ENCODE measurements at places on chromosomes 7 and 10.

- H3K36me3 ChIP-seq = no peaks in the 10 kb centered on the region
- H3K4me3 ChIP-seq = no peak overlapping the region
- DNase-seq = no peak
These were observed 61.3 kb downstream of the PDIA4 start for GRCh38 chr7:148967032-148967372.

GRCh38 chr10:108685863-108686531 is 1237.3 kb downstream of the XPNPEP1 start:
- H3K36me3 ChIP-seq = no peaks in the 10 kb centered on the region
- H3K27me3 ChIP-seq = no peaks in the 10 kb centered on the region
- DNase-seq = peak; percentile 45
- no peaks in the 10 kb centered on the region for H3K4me1 ChIP-seq
- H3K27ac ChIP-seq = no peak overlapping the region

DNA sequence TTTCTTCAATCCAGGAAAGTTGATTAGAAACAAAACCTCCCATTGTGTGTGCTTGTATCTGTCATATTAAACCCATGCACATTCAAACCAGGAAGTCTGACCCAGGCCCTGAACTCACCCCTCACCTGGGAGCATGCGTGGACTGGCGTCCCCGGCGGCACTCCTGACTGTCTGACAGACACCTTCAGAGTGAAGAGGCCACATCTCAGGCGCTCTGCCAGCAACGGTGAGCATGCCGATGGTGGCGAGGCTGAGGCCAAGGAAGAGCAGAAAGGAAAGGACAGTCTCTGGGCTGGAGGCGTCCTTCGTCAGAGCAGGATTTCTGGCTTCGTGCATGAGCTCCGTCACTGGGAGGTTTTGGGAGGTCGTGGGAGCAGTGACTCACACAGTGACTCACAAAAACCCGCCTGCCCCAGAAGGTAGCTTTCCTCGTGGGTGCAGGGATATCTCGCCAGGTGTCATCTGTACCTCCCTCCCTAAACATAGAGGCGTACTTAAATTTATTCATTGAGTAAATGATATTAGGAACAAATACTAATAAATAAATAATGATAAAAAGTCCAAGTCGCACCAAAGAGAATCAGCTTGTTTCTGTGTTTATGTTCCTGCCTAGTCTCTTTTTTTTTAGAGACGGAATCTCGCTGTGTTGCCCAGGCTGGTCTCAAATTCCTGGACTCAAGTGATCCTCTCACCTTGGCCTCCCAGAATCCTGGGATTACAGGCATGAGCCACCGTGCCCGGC is 13.5 kb downstream of the IQCE start:
- no peaks in the 10 kb centered on the region for H3K27me3 ChIP-seq
- H3K4me1 ChIP-seq = no peaks in the 10 kb centered on the region
- no peak overlapping the region for H3K4me3 ChIP-seq
- peak; percentile 44 for DNase-seq
- H3K36me3 ChIP-seq = no peaks in the 10 kb centered on the region
- no peak overlapping the region for H3K27ac ChIP-seq

DNA sequence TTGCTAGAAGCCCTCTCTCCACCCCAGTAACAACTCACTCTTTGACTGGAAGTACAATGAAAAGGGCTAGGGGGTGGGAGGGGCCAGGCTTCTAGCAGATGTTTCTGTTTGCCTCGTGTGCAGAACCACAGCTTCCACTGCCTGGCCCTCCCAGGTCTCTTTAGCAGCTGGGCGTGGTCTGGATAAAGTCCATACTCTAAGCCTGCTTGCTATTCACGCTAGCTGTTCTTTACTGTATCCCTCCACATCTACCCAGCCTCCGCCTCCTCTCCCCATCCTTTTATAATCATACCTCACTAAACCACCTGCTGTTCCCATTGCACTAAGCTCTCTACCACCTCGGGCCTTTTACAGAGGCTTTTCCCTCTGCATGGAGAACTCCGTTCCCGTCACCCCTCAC is 288.8 kb downstream of the CAMK1D start:
- H3K27me3 ChIP-seq = no peaks in the 10 kb centered on the region
- no peak overlapping the region for H3K27ac ChIP-seq
- peak; percentile 15 for DNase-seq
- H3K4me3 ChIP-seq = no peak overlapping the region
- peaks cover 2% of the 10 kb centered on the region for H3K4me1 ChIP-seq

- peaks cover 3% of the 10 kb centered on the region for H3K4me1 ChIP-seq
- H3K4me3 ChIP-seq = no peak overlapping the region
- no peaks in the 10 kb centered on the region for H3K36me3 ChIP-seq
- no peak for DNase-seq
- no peaks in the 10 kb centered on the region for H3K27me3 ChIP-seq
- H3K27ac ChIP-seq = no peak overlapping the region
These were observed 318.3 kb upstream of the ZMIZ1 start for GRCh38 chr10:78750418-78750817.

- peak; percentile 94 for DNase-seq
- no peaks in the 10 kb centered on the region for H3K36me3 ChIP-seq
- no peaks in the 10 kb centered on the region for H3K4me1 ChIP-seq
- no peaks in the 10 kb centered on the region for H3K27me3 ChIP-seq
- no peak overlapping the region for H3K4me3 ChIP-seq
- peak overlapping the region; percentile 1 for H3K27ac ChIP-seq
These were observed 149.5 kb upstream of the SVIL start for GRCh38 chr10:29784175-29784773.

GRCh38 chr7:5687936-5688630 is 93.4 kb downstream of the RNF216 start:
- no peak overlapping the region for H3K27ac ChIP-seq
- no peak overlapping the region for H3K4me3 ChIP-seq
- peaks cover 2% of the 10 kb centered on the region for H3K36me3 ChIP-seq

GRCh38 chr7:40536421-40536820 is 401.6 kb downstream of the SUGCT start:
- no peaks in the 10 kb centered on the region for H3K27me3 ChIP-seq
- DNase-seq = peak; percentile 29
- H3K4me1 ChIP-seq = no peaks in the 10 kb centered on the region
- no peak overlapping the region for H3K27ac ChIP-seq
- no peaks in the 10 kb centered on the region for H3K36me3 ChIP-seq
- H3K4me3 ChIP-seq = no peak overlapping the region

DNA sequence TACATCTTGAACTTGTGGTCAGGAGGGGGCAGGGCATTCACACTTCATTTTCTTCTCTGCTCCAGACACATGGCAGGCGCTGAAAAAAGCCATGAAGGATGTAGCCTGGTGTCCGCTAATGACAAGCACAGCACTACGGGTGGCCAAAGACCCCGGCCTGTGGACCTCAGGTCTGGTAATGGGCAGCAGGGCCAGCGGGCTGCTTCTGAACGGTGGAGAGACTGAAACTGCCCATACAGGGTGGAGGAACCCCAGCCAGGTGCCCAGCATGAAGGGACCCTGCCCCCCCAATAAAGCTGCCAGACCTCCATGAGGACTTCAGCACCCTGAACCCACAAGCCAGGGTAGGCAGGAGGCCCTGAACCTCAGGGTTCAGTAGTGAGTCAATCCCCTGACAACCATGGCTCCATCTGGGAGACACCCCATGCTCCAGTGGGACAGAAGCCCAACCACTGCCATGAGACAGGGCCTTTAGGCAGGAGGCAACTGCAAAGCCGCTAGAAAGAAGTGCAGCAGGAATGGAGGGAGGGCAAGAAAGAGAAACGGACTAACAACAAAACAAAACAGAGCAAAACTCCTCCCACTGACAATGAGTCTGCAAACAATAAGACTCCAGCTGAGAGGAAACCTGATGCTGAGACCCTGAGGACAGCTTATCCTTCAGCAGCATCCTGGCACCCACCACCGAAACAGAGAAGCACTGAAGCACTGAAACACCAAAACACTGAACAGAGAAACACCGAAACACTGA is 140.2 kb upstream of the PPP2R2D start:
- no peaks in the 10 kb centered on the region for H3K36me3 ChIP-seq
- no peaks in the 10 kb centered on the region for H3K27me3 ChIP-seq
- no peak overlapping the region for H3K4me3 ChIP-seq
- H3K4me1 ChIP-seq = peaks cover 9% of the 10 kb centered on the region

GRCh38 chr10:84432891-84433290 is 104.5 kb downstream of the CCSER2 start:
- H3K27me3 ChIP-seq = no peaks in the 10 kb centered on the region
- H3K4me1 ChIP-seq = no peaks in the 10 kb centered on the region
- no peak overlapping the region for H3K4me3 ChIP-seq

GRCh38 chr7:17946591-17946990 is 6.3 kb upstream of the SNX13 start:
- H3K27ac ChIP-seq = no peak overlapping the region
- H3K4me1 ChIP-seq = no peaks in the 10 kb centered on the region
- no peak overlapping the region for H3K4me3 ChIP-seq
- H3K27me3 ChIP-seq = no peaks in the 10 kb centered on the region
- H3K36me3 ChIP-seq = no peaks in the 10 kb centered on the region
- no peak for DNase-seq

DNA sequence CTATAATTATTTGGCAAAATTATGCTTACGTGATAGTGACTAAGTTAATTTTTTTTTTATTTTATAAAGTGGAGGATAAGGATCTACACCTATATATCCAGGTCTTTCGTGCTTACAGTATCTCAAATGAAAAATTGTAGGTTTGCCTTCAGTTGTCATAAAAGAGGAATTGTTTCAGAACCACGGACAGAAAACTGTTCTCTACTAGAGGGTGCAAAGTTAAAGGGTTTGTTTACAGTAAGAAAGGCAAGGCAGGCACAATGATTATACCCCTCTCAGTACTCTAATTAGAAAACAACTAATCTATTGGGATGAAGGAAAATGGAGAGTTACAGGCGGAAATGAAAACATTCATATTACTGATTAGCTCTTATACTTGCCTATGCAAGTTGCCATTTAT is 1.5 kb downstream of the PCLO start:
- no peaks in the 10 kb centered on the region for H3K27me3 ChIP-seq
- no peaks in the 10 kb centered on the region for H3K36me3 ChIP-seq
- H3K4me3 ChIP-seq = no peak overlapping the region
- peak; percentile 24 for DNase-seq

- H3K36me3 ChIP-seq = no peaks in the 10 kb centered on the region
- no peak for DNase-seq
- no peaks in the 10 kb centered on the region for H3K4me1 ChIP-seq
- H3K27me3 ChIP-seq = no peaks in the 10 kb centered on the region
- no peak overlapping the region for H3K4me3 ChIP-seq
These were observed 1200.3 kb upstream of the LRRN3 start for GRCh38 chr7:109890622-109891021.

DNA sequence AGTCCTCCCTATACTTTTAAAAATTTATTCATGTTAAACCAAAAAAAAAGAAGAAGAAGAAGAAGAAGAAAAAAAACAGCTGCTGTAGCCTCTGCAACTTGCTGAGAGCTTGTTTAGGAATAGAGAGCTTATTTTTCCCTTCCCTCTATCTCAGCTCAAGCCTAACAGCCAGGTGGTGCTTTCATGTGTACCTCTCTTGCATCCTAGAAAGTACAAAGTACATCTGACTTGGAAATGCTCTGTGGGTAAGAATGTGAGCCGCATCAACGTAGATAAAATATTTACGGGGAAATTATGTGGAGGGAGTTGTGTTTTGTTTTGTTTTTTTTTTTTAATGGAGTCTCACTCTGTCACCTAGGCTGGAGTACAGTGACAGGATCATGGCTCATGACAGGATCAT is 99.6 kb downstream of the PLXDC2 start:
- no peak overlapping the region for H3K4me3 ChIP-seq
- peaks cover 7% of the 10 kb centered on the region for H3K4me1 ChIP-seq
- H3K27me3 ChIP-seq = no peaks in the 10 kb centered on the region
- DNase-seq = no peak
- H3K36me3 ChIP-seq = no peaks in the 10 kb centered on the region

- peaks cover 12% of the 10 kb centered on the region for H3K4me1 ChIP-seq
- H3K27me3 ChIP-seq = no peaks in the 10 kb centered on the region
- H3K36me3 ChIP-seq = no peaks in the 10 kb centered on the region
- no peak overlapping the region for H3K4me3 ChIP-seq
- DNase-seq = no peak
- no peak overlapping the region for H3K27ac ChIP-seq
These were observed 14.0 kb upstream of the ADD3 start for GRCh38 chr10:109993551-109994330.

GRCh38 chr7:131532570-131533091 is 23.8 kb downstream of the PODXL start:
- H3K4me1 ChIP-seq = peaks cover 12% of the 10 kb centered on the region
- no peaks in the 10 kb centered on the region for H3K27me3 ChIP-seq

DNA sequence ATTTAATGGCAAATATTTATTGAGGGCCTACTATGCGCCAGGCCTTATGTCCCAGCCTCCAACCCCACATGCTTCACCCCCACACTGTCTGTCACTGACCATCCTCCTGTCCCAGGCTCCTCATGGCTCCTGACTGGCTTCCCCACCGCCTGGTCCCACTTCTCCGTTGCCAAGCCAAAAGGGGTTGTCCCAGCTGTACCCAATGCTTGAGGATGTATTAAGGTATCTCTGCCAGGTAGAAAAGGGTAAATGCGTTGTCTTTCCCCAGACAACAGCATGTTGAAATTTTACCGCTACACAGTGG is 168.8 kb upstream of the FRMD4A start:
- H3K27me3 ChIP-seq = no peaks in the 10 kb centered on the region
- no peak overlapping the region for H3K4me3 ChIP-seq
- no peak for DNase-seq

GRCh38 chr7:29866490-29866930 is 60.2 kb downstream of the WIPF3 start:
- no peak overlapping the region for H3K27ac ChIP-seq
- no peak for DNase-seq
- no peaks in the 10 kb centered on the region for H3K36me3 ChIP-seq
- H3K27me3 ChIP-seq = no peaks in the 10 kb centered on the region

GRCh38 chr7:92875719-92876118 is 39.3 kb upstream of the CDK6 start:
- no peak for DNase-seq
- H3K27me3 ChIP-seq = no peaks in the 10 kb centered on the region
- H3K4me1 ChIP-seq = no peaks in the 10 kb centered on the region
- no peak overlapping the region for H3K4me3 ChIP-seq
- H3K27ac ChIP-seq = no peak overlapping the region
- no peaks in the 10 kb centered on the region for H3K36me3 ChIP-seq

DNA sequence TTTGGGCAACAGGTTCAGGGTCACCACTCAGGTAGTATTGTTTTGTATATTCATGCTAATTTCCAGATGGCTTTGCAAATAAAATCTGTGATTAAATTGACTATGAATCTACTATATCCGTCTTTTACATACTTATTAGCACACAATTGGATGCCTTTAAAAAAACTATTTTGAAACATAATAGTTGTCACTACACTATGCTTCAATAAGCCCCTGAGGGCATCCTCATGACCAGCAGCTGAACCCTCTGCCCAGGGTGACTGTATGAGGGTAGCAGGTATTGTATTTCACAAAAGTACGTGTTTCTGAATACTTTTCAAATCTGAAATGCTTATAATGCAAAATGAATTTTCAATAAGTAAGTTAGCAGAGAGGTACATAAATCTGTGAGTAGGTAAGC is 97.3 kb downstream of the DNAH11 start:
- H3K27ac ChIP-seq = no peak overlapping the region
- H3K36me3 ChIP-seq = no peaks in the 10 kb centered on the region
- H3K4me3 ChIP-seq = no peak overlapping the region

GRCh38 chr7:98211676-98212531 is 665 bp downstream of the BHLHA15 start:
- no peaks in the 10 kb centered on the region for H3K4me1 ChIP-seq
- H3K27me3 ChIP-seq = no peaks in the 10 kb centered on the region
- H3K4me3 ChIP-seq = no peak overlapping the region
- no peaks in the 10 kb centered on the region for H3K36me3 ChIP-seq
- no peak overlapping the region for H3K27ac ChIP-seq
- DNase-seq = peak; percentile 12
